ENCODE measurements at places on chromosomes 4 and X. TPM values are rescaled to one million over a fixed set of nuclear protein-coding genes. Genes with fewer than 3 reads are reported as not detected.

Gene DIPK2B
- total RNA-seq = not detected

Gene ARMCX4
- 1.2 TPM for total RNA-seq

Gene RNF175
- total RNA-seq = not detected

Gene CFI
- total RNA-seq = 0.83 TPM

Gene UGT2B15
- not detected for total RNA-seq

Gene HSFX4
- total RNA-seq = not detected

Gene MAP7D2
- 0.23 TPM for total RNA-seq

Gene SOX3
- not detected for total RNA-seq

Gene PCDH18
- 16.6 TPM for total RNA-seq

Gene FAM9C
- total RNA-seq = not detected

Gene GLRA3
- total RNA-seq = not detected

Gene PDLIM5
- total RNA-seq = 63.6 TPM

Gene ADH1C
- total RNA-seq = not detected

Gene FGFRL1
- total RNA-seq = 17.8 TPM

All from LHCN-M2 (cell line).